ENCODE measurements at places on chromosomes 5 and 9. TPM values are rescaled to one million over a fixed set of nuclear protein-coding genes. Genes with fewer than 3 reads are reported as not detected.

ANKRD31 gene
- 0.20 TPM for total RNA-seq

GLDC gene
- 0.42 TPM for total RNA-seq

PRR16 gene
- total RNA-seq = 2.8 TPM

PCA3 gene
- total RNA-seq = not detected

CDH18 gene
- total RNA-seq = not detected

PCDHAC2 gene
- 0.29 TPM for total RNA-seq

SIT1 gene
- total RNA-seq = not detected

CER1 gene
- not detected for total RNA-seq

DNA sequence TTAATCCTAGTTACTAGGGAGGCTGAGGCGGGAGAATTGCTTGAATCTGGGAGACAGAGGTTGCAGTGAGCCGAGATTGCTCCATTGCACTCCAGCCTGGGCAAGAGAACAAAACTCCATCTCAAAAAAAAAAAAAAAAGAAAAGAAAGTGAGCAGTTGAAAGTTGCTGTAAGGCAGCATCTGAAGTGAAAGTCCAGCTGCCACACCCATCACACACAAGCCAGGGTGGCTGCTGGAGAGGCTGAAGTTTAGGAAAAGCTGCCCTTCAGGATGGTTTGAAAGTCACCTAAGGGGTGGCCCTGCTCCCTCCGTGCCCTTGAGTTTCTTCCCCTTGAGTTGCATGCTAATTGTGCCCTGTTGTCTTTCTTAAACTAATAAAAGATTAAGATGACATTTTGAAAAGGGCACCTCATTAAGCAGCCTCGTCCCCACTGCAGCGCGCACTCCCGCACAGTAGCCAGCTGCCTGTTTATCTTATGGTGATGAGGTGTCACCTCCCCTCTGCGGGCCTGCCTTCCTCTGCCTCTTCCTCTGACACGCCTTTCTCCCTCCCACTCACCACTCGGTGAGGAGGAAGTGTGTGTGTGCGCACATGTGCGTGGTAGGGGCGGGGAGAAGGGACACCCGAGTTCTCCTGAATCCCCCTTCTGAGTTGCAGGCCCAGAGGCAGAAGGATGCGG lies 104.2 kb upstream of the PANK3 start:
- DNase-seq = no peak

- DNase-seq = no peak
Observed at GRCh38 chr5:91408710-91409109, 25.6 kb upstream of the ARRDC3 start.

DNA sequence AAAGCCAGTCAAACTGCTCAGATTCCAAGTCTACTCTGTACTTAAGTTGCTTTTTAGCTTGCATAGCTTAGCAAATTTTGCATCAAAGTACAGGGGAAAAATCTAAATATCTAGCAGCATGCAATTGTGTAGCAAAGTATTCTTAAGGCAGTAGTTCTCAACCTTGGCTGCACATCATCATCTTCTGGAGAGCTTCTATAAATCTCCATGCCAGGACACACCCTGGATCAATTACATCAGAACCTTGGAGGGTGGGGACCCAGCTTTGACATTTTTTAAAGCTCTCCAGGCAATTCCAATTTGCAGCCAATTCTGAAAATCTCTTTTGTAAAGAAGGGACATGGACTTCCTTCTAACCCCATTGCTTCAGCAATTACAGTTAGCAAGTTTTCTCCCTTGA lies 187.5 kb downstream of the SNCAIP start:
- peak; percentile 52 for DNase-seq

- peak; percentile 39 for DNase-seq
Observed at GRCh38 chr9:126392662-126393371, 66.2 kb downstream of the MVB12B start.

DNA sequence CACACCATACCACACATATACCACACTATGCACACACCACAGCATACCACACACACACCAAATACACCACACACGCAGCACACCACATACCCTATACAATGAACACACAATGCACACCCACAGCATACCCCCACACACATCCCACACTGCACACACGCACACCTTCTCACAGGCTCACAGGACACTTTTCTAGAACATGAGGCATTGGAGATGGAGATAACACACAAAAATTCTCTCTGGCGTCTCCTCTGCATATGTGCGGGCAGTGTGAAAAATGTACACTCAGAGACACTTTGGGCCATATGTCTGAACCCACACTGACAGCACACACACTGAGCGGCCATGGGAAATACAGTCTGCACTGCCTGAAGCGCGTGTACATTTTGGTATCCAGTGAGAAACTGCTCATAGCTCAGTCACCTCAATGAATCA lies 278.1 kb downstream of the GADD45G start:
- DNase-seq = no peak

DNA sequence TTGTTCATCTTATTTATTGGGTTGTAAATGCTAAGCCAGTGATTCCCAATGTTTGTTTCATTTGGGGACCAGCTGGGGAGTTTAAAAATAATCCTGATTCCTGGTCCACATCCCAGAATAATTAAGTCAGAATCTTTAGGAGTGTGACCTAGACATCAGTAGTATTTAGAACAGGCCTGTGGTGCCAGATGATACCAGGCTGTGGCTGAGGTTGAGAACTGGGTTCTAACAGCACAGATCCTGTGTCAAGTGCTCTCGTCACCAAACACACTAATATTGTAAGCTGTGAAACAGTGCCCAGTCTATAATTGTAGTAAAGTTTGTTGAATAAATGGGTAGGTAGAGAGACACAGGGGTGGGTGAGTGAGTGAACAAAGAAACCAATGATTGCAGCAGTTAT lies 172.1 kb upstream of the PPP1R2B start:
- DNase-seq = no peak

DNA sequence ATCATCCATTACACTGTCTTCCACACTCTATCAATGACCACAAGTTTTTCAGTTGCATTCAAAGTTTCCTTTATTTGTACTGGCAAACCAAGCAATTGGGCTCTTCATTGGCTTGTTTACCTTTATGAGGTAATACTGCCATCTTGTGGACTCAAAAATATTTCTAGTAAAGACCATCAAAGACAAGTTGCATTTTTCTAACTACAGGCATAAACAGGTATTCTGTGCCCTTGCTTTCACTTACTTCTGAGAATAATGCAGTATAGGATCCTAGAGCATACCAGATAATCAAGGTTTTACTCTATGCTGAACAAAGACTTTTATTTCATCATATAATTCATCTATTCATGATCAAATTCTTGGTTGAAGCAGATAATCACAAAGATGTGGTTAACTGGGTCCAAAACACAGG lies 173.7 kb upstream of the POU5F2 start:
- no peak for DNase-seq

GRCh38 chr5:32172923-32173266 lies 1.2 kb downstream of the GOLPH3 start:
- no peak for DNase-seq

GRCh38 chr5:14998491-14998890 lies 126.9 kb upstream of the ANKH start:
- no peak for DNase-seq

DNA sequence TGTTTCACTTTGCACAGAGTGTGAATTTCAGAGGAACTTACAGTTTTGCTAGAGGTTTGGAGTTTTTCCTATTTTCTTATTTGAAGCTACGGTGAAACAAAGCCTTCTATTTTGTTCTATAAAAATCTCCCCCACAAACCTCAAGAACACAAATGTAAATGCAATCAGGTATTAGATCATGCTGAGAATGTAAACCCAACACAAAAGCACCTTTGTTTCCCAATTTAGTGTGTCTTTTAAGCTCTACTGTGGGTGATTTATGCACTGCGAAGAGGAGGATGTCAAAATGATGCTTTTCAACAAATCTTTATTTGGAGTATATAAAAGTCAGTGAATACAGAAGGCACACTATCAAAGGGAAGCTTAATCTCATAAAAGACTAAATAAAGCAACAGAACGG lies 4.3 kb upstream of the DRD1 start:
- DNase-seq = no peak

DNA sequence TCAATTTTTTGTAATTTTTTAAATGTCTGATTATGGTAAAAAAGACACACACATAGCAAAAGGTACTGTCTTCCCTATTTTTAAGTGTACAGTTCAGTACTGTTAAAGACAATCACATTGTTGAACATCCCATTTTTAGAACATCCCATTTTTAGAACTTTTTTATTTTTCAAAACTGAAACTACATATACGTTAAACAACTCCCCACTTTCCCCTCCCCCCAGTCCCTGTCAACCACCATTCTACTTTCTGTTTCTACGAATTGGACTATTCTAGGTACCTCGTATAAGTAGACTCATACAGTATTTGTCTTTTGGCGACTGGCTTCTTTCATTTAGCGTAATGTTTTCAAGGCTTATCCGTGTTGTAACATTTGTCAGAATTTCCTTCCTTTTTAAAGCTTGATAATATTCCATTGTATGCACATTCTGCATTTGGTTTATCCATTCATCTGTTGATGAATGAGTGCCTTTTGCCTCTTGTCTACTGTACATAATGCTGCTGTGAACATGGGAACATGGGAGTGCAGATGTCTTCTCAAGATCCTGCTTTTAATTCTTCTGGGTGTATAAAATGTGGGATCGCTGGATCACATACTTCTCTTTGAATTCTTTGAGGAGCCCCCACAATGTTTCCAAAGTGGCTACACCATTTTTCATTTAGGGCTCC lies 154.0 kb downstream of the PIK3R1 start:
- DNase-seq = no peak

- DNase-seq = no peak
Observed at GRCh38 chr5:120913396-120913795, 449.3 kb downstream of the PRR16 start.

- DNase-seq = no peak
Observed at GRCh38 chr9:12955510-12956163, 180.8 kb downstream of the LURAP1L start.

GRCh38 chr5:68973696-68974095 lies 120.1 kb upstream of the SLC30A5 start:
- DNase-seq = no peak

DNA sequence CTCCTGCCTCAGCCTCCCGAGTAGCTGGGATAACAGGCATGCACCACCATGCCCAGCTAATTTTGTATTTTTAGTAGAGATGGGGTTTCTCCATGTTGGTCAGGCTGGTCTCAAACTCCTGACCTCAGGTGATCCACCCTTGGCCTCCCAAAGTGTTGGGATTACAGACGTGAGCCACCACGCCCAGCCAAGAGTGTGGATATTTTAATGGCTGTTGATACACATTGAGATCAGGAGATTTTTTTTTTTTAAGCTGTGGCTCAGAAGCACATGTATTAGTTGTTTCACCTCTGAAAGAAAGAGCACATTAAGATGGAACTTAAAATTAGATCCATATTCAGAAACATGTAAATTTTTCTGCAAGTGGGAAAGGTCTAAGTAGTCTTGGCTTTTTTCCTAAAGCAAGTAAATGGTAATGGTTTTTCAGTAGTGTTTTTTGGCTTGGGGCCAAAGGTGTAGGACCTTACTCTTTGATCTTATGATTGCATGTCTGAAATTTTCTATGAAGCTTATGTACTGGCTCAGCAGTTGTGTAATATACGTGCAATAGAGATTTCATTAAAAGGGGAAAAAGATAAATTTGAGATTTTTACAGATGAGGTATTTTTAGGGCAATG lies 9.9 kb downstream of the RBM27 start:
- DNase-seq = no peak

DNA sequence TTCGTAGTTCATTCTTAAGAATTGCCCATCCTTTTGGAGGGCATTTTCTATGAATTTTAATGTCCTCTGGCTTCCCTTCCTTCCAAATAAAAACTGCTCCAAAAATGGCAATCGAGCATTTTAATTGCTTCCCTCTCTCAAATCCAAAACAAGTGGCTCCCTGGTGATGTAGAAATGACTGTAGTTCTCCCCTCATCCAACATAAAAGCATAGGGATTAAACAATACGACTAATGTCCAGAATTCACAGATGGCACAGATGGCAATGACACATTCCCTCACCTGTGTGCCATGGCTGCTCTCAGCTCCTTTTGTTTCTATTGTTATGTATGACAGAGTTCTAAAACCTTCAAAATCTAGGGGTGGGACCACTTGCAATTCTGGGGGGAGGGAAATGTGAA lies 417.3 kb downstream of the RAB3C start:
- no peak for DNase-seq

GRCh38 chr5:142861011-142861410 lies 90.8 kb downstream of the ARHGAP26 start:
- DNase-seq = no peak

- DNase-seq = no peak
Observed at GRCh38 chr9:18379073-18379811, 94.7 kb upstream of the ADAMTSL1 start.

DNA sequence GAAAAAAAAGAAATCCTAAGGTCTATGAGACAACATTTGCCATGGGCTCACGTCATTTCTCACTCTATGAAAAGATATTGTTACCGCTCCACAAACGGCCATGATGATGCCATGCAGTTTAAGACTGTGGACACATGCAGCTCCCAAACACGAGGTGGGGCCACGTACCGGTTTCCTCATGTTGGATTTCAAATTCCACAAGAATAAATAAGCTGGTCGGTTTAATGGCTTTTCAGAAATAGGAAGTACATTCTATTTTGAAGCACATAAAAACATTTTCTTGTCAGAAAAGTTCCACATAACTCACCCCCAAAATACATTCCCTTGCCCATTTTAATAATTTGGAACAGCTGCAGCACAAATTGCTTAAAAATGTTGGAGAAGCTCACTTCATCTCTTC lies 130.6 kb downstream of the MYO10 start:
- DNase-seq = peak; percentile 48

GRCh38 chr9:36911601-36912412 lies 122.3 kb downstream of the PAX5 start:
- peak; percentile 77 for DNase-seq

DNA sequence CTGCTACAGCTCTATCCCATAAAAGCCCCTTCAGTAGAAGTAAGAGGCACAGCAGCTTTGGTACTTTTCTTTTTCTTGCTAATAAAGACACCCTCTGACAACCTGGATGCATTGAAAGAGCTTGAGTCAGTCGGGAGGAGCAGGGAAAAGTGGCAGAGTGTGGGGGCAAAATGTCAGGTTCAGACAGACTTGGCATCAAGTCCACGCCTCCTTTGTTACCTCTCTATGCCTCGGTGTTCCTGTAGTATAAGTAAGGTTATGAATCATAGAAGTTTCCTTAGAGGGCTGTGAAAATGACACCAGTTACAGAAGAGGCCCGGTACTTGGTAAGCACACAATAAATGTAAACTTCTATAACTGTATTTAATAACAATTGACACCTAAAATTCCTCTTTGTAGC lies 133.9 kb downstream of the ESM1 start:
- DNase-seq = no peak

DNA sequence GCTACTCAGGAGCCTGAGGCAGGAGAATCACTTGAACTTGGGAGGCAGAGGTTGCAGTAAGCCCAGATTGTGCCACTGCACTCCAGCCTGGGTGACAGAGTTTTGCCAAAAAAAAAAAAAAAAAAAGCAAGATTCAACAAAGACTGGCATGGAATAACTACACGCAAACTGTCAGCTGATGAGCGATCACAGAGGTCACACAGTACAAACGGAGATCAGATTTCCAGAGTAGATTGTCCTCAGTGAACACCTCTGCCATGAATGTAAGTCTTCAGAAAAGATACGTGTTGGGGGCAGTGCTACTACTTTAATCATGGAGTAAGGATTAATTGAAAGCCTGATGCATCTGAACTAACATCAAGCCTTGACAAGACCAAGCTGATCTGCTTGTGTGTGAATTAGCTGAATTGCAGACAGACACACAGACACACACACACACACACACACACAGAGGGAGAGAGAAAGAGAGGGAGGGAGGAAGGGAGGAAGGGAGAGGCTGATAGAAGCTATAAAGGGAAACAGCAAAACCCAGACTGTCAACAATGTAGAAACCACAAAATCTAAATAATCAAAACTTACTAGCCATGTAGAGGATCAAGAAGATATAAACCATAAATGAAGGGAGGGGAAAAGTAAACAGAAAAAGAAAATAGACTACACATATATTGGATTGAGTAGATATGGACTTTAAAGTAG lies 222.9 kb upstream of the ZNF462 start:
- no peak for DNase-seq

Measured in lower leg skin (tissue), 4 donors.